ENCODE measurements at places on chromosomes 12 and 14.

DNA sequence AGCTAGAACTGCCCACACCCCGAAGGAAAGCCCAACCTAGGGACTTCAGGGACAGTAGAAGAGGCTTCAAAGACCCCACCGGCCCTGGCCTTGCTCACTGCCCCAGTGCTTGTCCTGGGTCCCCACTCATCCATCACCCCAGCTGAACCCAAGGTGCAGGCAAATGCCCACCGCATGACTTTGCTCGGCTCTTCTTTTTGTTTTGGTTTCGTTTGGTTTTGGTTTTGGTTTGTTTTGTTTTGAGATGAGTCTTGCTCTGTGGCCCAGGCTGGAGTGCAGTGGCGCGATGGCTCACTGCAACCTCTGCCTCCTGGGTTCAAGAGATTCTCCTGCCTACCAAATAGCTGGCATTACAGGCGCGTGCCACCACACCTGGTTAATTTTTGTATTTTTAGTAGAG lies 9.0 kb downstream of the CCDC85C start:
- no peak for DNase-seq

- DNase-seq, result no peak
These were observed 92.5 kb downstream of the DUSP6 start for GRCh38 chr12:89259821-89260220.

- DNase-seq, result no peak
These were observed 536.3 kb upstream of the CCDC196 start for GRCh38 chr14:65949711-65950516.

DNA sequence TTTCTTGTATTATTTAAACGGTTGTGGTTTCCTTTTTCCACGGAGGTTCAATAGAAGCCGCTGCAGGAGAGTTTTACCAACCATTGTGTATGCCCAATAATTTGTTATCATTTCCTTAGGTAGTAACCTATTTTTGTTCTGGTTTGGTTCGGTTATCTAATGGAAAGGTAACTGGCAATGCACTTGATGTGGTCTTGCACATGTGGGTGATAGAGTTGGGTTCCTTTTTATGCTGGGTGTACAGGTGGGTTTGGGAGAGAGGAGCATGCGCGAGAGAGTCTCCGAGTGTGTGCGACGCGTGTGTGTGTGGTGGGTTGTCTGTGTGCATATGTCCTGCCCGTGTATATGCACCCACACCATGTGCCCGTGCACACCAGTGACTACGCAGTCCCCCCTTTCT lies 102.7 kb upstream of the FKBP4 start:
- DNase-seq, result no peak

GRCh38 chr14:56125772-56126636 lies 7.8 kb downstream of the PELI2 start:
- peak; percentile 67 for DNase-seq

GRCh38 chr14:72700338-72701236 lies 193.3 kb downstream of the DPF3 start:
- no peak for DNase-seq

DNA sequence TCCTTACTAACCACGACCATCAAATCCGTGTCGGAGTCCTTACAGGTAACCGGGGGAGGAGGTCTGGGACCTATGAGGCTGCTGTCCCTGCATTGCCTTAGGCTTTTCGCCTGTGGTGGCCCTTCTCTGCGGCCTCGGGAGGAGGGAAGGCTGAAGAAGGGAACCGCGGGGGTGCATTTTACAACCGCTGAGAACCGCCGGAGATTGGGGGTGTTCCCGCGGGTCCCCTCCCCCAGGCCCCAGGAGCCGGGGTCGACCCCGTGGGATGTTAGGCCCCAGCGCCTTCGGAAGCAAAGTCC lies 549 bp downstream of the GPHN start:
- DNase-seq, result no peak

DNA sequence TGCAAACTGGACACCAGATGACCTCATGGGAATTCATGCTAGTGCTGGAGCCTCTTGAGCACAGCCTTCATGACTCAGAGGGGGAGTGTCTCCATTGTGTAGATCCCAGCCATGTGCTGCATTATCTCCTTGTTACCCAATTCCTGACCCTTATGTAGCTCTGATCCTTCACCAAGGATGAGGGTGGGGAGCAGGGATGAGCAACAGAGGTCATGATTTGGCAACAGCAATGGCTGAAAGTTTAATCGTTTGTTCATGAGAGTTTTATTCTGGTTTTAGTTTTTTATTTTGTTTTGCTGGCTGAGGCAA lies 9.5 kb upstream of the BDKRB1 start:
- DNase-seq, result no peak

DNA sequence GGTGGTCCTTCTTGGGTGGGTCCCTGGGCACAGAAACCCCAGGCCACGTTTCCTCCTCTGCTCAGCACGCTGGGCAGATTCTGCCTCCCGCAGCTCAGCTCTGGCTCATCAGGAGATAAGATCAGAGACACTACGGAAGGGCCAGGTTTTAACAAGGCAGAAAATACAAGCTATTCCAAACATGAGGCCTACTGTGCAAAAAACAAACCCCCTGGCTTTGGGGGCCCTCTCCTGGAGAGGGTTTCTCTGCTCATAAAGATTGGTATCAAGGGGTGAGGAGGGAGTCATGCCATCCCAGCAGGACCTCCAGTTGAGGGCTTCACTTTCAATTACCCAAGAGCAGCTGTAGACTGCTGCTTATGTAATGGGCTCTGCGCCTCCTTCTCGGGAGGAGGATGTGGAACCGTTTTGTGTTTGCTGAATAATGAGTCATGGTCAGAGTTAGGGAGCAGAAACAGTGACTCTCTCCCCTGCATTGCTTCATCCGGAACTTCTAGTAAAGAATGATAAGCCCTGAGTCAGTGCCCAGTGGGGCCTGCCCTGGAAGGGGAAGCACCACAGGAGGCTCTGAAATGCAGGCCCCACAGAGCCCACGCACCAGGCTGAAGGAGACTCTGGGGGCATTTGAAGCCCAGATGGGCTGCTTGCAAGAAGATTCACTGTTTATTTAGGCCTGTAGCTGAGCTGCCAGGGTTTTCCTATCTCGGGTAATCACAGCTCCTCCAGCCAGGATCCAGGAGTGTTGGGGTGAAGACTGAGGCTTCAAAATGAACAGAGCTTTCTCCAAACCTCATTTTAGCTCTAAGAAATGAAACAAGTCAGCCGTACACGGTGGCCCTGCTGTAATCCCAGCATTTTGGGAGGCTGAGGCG lies 79.3 kb downstream of the SSPN start:
- DNase-seq, result no peak

DNA sequence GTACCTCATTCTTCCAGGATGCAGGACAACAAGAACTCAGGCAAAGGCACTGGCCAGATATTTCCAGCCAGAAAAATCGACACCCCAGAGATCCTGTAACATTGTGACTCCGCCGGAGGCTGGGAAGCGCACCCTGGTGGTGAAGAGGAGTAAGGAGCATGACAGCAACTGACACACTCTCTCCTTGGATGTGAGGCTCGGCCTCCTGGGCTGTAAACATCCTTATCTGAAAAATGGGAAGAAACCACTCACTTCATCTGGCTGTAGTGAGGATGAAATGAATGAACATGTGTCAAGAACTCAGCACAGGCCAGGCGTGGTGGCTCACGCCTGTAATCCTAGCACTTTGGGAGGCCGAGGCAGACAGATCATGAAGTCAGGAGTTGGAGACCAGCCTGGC lies 27.5 kb downstream of the TCHP start:
- DNase-seq, result no peak

GRCh38 chr14:91872011-91872501 lies 4.7 kb upstream of the TC2N start:
- DNase-seq, result no peak

- no peak for DNase-seq
These were observed 11.9 kb downstream of the KCNH3 start for GRCh38 chr12:49550693-49551252.

GRCh38 chr12:16218234-16218633 lies 59.3 kb downstream of the SLC15A5 start:
- DNase-seq, result no peak

DNA sequence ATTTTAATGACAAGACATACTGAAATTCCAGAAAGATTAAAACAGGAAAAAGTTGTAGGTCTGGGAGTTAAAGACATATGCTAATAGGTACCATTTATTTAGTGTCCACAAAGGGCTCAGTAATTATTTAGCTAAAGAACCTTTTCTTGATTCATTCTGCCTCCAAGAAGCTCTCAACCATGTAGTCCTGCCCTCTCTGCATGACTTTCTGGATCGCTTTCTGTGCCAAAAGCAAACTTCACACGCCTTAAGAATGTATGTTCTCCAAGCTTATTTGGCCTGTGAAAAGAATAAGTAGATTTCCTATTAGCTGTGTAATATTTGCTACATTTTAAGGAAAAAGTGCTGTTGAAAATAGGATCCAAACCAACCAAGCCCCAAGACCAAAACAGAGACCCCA lies 291.7 kb downstream of the C12orf75 start:
- no peak for DNase-seq

DNA sequence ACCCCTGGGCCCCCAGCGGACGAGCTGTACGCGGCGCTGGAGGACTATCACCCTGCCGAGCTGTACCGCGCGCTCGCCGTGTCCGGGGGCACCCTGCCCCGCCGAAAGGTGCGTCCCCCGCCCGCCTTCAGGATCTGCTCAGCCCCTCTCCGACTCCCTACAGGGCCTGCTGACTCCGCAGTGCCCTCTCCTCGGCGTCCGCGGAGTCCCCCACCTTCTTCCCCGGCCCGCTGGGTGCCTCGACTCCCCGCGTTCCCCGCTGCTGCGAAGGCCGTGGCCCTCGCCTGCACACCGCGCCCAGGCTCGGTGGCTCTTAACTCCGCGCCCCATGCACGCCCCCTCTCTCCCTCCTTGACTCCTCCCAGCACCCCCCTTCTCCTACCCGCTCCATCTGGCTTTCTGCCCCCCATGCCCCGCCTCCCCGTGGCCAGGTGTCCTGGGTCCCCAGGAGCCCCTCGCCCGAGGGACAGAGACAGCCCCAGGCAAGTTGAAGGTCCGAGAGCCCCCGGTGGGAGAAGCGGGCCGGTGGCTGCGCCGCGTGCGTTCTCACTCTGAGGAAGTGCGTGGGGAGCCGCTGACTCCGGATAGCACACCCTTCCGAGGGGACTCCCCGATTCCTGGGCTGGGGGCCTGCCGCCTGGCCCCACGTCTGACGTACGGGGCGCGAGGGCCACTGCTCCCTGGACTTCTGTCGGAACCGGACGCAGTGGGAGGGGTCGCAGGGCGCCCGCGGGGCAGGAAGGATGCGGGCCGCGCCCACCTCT lies 594 bp downstream of the TAMALIN start:
- no peak for DNase-seq

GRCh38 chr12:66663611-66664010 lies 15.3 kb downstream of the GRIP1 start:
- DNase-seq, result no peak

DNA sequence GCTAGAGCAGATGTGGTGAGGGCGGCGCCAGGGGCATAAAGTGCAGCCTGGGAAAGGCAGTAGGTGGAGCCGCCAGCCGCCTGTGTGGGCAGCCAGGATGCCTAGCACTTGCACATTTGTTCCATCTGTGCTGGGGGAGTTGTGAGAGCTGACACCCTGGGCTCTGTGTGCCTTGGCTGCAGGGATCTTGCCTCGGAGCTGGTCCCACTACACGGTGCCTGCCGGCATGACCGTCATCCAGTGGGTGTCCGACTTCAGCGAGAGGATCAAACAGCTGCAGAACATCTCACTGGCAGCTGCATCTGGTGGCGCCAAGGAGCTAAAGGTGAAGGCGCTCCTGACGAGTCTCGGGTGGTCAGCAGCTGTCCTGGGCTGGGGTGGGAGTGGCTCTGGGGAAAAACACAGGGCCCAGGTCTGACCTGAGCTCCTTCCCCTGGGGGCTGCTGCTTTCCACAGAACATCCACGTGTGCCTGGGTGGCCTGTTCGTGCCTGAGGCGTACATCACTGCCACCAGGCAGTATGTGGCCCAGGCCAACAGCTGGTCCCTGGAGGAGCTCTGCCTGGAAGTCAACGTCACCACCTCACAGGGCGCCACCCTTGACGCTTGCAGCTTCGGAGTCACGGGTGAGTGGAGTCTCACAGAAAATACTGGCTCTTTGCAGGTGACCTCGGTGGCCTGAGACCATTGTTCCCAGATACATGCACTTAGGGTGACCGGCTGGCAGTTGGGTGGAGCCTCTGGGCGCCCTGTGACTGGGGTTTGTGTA lies 37.4 kb downstream of the HSP90AA1 start:
- DNase-seq, result no peak

DNA sequence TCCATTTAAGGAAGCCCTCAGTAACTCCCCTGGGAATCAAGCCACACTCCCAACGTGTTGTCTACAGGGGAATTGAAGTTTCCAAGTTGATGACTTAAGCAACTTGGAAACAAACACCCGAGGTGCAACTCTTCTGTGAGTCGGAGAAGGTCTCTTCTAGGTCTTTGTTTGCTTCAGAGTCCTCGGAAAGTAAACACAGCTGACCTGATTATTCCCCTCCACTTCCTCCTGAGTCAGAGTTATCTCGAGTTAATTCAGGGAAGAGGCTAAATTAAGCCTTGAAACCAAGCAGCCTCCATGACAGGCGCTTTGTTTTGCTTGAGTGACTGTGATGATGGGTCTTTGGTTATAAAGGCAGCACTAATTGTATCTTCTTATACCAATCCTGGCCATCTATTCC lies 41.8 kb downstream of the TUNAR start:
- no peak for DNase-seq

DNA sequence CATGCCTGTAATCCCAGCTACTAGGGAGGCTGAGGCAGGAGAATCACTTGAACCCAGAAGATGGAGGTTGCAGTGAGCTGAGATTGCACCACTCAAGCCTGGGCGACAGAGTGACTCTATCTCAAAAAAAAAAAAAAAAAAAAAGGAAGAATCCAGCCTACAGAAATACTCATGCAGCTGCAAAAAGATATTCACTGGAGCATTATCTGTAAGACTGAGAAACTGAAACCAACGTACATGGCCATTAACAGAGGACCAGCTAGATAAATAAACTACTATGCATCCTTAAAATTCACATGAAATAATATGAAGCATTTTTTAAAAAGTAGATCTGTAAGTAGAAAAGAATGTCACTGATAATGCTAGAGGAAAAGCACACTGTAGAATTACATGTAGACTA lies 3.5 kb downstream of the SLC7A7 start:
- DNase-seq, result no peak

GRCh38 chr14:61433169-61433568 lies 111.8 kb downstream of the PRKCH start:
- no peak for DNase-seq

- no peak for DNase-seq
These were observed 4.2 kb downstream of the RFX4 start for GRCh38 chr12:106586803-106587684.

- DNase-seq, result no peak
These were observed 1.6 kb upstream of the ACVRL1 start for GRCh38 chr12:51905471-51906429.

DNA sequence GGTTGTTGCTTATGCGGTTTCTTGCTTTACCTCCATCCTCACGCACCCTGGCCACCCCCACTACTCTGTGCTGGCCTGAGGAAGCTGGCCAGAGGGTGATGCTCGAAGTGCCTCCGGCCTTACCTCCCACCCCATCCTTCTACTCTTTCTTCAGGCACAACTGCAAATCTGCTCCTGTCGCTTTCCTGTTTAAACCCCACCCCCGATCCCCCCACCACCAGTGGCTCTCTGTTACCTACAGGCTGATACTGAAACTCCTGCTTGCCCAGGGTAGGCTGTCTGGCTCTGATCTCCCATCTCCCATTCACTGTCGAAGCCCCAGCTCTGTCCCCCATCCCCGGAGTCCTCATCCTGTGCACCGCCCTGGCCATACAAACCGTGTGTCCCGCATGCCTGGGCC lies 111.5 kb downstream of the PRMT8 start:
- DNase-seq, result no peak
